ENCODE measurements at places on chromosomes 2 and 18.

- DNase-seq = peak; percentile 57
Measured at GRCh38 chr2:236507393-236508085, 62.1 kb upstream of the ACKR3 start.

DNA sequence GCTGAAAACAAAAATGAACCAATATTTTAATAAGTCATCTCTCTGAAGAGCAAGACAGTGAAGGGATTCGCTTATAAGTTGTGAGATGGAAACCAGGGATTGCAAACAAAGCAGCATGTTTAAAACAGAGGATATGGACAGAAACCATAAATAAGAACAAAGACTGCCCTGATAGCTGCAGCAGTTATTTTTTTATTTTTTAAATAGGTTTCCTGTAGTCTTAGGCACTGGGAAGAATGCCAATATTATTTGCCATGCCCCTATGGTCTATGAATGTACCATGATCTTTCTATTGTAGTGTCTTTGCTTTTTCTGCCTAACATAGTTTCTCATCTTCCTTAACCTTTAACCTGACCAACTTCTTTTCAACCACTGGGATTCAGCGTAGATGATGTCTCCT, 1334.0 kb upstream of the NRXN1 start:
- no peak for DNase-seq

GRCh38 chr2:219433666-219434467, 776 bp upstream of the SPEG start:
- peak; percentile 11 for DNase-seq

DNA sequence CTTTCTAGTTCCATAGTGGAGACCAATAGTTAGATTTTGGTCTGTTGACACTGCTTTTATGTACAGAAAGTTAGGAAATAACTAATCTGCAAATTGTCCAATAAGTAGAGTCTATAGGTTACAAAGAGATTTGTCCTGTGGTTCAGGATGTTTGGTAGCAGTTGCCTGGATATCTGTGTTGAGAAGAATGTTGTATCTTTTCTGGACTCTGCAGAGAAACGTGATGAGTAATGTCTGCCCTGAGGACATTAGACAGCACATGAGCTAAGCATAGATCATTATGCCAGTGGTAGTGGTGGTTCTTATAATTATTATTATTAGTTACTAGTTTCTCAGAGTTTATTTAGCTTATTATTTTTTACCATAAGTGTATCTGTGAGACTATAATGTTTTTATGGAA, 65.8 kb downstream of the ANKRD62 start:
- DNase-seq = no peak

DNA sequence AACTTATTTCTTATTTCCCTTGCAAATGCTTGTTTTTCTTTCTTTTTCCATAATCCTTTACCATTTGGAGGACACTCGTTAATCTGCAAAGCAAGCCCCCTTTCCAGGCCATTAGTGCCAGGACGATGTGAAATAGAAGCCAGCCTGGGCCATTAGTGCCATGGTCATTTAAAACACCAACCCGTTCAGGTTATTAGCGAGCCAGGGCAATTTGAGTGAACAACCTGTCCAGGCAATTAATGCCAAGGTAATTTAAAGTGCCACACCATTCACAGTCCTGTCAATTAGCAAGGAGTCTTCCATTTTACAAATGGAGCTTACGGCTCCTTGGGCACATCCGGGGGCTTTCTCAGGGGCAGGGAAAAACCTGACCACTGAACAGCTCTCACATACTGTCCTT, 370.6 kb downstream of the HRH4 start:
- no peak for DNase-seq

DNA sequence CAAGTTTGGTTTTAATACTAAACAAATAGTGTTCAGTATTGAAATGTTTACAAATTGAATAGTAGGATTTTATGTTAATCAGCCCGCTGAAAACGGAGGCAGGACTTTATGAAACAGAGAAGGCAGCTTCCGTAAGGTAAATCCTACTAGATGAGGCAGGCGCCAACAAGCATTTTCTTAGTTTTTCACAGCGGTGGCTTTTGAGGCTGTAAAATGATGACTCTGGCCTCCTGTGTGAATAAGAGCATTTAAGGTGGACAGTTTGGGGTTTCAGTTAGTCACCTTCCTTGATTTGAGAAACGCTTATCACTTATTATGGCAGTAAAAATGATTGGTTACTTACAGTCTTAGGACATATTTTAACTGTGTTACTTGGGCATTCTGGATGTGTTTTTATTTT, 212.9 kb downstream of the PTGR3 start:
- no peak for DNase-seq

DNA sequence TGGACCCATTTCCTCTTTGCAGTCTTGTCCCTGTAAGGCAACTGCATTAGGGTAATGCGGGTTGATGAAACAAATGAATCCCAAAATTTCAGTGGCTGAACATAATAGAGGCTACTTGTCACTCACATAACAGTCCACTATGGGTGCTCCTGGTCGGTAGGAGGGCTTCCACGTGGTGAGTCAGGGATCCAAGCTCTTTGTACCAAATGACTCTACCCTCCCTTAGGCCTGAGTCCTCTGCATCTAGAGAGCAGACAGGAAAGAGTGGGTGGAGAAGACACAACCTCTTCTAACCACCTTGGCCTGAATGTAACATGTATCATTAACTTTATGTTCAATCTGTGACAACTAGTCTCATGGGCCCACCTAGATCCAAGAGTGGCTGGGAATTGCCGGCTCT, 86.2 kb upstream of the HAAO start:
- no peak for DNase-seq
